ENCODE measurements at places on chromosomes 3 and 15. TPM values are rescaled to one million over a fixed set of nuclear protein-coding genes. Genes with fewer than 3 reads are reported as not detected.

DNA sequence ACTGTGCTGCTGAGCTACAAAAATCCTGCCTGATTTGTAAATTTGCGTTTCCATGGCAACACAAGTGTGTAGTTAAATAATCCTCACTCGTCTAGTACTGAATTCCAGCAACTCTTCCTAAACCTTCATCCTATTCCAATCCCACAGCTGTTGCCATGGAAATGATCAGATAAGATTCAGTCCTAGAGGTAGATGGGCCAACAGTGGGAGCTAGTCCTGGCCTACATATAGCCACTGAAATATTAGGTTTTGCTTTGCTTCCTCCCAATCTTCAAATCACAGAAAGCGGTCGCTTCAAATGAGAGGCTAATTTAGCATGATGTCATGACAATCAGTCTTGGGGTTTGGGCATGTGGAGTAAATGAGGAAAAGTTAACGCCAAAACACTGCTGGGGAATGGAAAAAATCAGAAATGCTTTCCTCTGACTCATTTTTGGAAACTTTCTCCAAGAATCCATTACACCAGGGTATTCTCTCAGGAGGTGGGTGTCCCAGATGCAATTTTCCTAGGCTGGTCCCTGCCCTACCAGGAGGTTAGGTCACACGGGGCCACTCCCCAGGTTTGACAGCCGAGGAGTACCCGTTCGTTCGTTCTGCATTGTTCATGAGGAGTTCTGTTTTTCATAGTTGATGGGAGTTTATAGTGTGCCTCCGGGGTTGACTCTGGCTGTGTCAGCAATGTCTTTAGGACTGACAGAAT lies 159.2 kb upstream of the SLCO3A1 start:
- DNase-seq = no peak

- no peak for DNase-seq
Observed at GRCh38 chr3:179852142-179852905, 184.4 kb downstream of the PEX5L start.

- DNase-seq = no peak
Observed at GRCh38 chr15:70090436-70091296, 7.1 kb downstream of the TLE3 start.

DNA sequence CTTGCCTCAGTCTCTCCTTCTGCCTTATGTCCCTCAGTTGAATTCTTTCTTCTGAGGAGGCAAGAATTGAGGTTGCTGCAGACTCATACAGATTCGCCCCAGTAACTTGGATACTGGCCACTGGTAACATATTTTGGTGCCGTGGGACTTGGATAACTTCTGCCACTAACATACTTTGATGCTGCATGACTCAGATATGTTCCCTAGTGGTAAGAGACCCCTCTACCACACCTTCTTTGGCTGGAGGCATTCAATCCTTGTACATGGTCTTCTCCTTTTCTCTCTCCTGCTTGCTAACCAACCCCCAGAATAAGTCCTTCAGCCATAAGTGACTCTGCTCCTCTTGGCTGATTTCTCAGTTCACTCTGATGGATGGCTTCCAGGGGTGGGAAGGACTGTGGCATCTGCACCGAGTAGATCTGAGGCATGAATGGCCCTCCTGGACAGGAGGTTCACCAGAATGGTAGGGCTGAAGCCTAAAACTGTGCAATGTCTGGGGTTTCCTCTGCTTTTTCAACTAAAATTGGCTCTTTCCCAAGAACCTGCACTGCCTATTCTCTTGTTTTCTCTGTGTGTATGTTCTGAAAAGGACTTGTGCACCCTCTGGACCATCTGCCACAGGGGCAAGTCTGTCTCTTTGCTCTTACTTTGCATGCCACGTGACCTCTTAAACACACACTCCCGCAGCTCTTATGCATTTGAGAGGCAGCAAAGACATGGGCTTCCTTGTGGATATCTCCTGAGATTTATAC lies 55.5 kb upstream of the FSTL1 start:
- DNase-seq = no peak

- DNase-seq = no peak
Observed at GRCh38 chr3:170909129-170909903, 879 bp upstream of the EIF5A2 start.

DNA sequence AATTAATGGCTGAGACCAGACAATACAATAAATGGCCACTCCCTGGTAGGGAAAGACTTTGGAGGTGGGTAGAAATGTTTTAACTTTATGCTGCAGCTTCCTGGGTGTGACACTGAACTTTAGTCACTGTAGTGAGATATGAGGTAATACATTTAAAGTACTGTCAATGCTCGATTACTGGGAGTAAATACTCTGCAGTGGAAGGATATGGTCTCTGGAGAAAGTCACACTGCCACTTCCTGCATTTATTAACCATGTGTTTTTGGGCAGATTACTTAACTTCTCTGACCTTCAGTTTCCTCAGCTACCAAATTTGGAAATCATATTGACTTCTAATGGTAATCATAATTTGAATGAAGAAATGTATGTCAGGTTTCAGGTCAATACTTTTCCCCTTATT lies 317.1 kb upstream of the TGFBR2 start:
- DNase-seq = no peak

- DNase-seq = no peak
Observed at GRCh38 chr3:66267031-66267430, 46.2 kb downstream of the SLC25A26 start.

DNA sequence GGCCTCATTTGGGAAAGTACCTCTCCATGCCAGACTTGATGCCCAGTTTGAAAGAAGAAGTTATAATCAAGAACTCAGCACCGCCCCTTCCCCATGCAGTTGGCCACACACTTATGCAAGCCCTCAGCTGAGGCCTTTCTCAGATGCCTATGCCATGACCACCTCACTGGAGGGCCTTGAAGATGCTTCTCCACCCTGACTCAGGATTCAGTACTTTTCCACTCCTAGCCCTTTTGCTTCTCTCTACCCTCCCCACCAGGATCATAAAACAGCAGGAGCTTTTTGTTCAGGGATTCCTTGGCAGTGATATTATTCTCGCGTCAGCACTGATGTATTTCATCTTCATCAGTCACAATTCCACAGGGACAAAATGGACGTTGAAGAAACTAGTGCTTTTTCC lies 313.5 kb downstream of the PYDC2 start:
- DNase-seq = no peak

GRCh38 chr15:98263787-98264186 lies 303.3 kb downstream of the ARRDC4 start:
- DNase-seq = no peak

- no peak for DNase-seq
Observed at GRCh38 chr15:48400086-48400485, 68.9 kb downstream of the DUT start.

DNA sequence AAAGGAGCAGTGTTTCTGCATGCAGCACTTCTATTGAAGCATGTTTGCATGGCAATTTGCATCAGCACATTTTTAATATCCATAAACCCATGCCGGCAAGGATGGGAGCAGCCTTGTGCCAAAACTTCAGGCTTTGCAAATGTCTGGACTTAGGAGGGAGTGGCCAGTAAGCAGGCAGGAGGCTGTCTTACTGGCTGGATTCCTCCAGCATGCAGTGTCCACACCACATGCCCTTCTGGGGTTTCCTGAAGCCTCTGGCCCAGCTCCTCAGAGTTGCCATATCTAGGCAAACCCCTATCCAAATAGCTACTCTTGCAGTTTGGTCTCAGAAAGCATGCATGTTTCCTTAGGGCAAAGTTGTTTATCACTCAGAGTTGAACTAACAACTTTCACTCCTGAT lies 139.1 kb upstream of the MRPS22 start:
- DNase-seq = no peak

The CLDN18 gene
- total RNA-seq = not detected

The RBMS3 gene
- 61.5 TPM for total RNA-seq

Measured in omental fat pad (tissue), 4 donors.